Activated naive CD4-positive, alpha-beta T cell treated with anti-CD3 and anti-CD28 coated beads, Interleukin-2, amount 10 ng/mL, durations not matched to agents 5 hours and 36 hours (primary cell): ENCODE measurements at places on chromosomes 11 and 22. TPM values are rescaled to one million over a fixed set of nuclear protein-coding genes. Genes with fewer than 3 reads are reported as not detected.

MRE11 gene
- total RNA-seq: 30.8 TPM

PHETA2 gene
- total RNA-seq: 2.6 TPM

C11orf86 gene
- not detected for total RNA-seq

NAALAD2 gene
- total RNA-seq: not detected

HSCB gene
- total RNA-seq: 11.1 TPM

GVQW3 gene
- 3.4 TPM for total RNA-seq

TH gene
- total RNA-seq: not detected

CAVIN3 gene
- 1.3 TPM for total RNA-seq

PGAP2 gene
- 22.1 TPM for total RNA-seq

ADORA2A gene
- total RNA-seq: 36.5 TPM

LRRC32 gene
- 2.7 TPM for total RNA-seq

SLC43A3 gene
- 77.6 TPM for total RNA-seq
